ENCODE measurements at places on chromosomes 12 and 14.

- DNase-seq = no peak
These were observed 194.7 kb downstream of the BCL11B start for GRCh38 chr14:99077076-99077843.

- no peak for DNase-seq
These were observed 153.4 kb downstream of the BRMS1L start for GRCh38 chr14:35979531-35979930.

DNA sequence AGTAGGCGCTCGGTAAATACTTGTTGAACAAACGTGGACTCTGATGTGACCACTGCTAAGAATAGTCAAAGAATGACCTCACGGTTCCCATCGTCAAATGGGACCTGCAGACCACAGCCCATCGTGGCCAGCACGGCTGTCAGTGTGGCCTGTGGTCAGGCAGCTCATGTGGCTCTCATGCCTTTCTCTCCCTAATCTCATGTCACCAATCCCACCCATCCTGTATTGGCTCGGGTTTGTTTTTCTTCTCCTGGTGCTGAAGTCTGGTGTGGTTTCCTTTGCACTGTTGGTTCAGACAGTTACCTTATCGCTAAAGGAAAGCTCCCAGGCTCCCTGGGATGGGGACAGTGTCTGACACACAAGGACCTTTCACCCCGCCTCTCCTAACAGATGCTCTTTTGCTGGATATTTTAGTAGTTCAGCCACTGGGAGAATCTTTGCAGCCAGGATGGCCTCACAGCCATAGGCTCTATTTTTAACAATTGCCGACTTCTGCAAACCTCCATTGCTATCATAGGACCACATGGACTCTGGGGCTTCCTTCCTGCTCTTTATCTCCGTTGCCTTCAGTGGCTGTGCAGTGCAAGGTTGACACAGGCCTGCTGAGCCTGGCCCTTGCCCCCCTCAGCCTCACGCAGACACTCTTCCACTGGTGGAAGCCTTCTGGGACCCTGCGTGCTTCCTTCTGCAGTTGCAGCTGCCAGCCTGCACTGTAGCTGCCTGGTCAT, 293.1 kb upstream of the FKBP4 start:
- DNase-seq = no peak

GRCh38 chr14:96055065-96055752, 16.0 kb downstream of the C14orf132 start:
- DNase-seq = no peak
